ENCODE measurements at places on chromosomes 11 and 22.
A peak's percentile ranks its signal among the peaks of the same experiment; 100 is the strongest.

GRCh38 chr11:20159466-20160381 is 551 bp downstream of the DBX1 start:
- DNase-seq: no peak

DNA sequence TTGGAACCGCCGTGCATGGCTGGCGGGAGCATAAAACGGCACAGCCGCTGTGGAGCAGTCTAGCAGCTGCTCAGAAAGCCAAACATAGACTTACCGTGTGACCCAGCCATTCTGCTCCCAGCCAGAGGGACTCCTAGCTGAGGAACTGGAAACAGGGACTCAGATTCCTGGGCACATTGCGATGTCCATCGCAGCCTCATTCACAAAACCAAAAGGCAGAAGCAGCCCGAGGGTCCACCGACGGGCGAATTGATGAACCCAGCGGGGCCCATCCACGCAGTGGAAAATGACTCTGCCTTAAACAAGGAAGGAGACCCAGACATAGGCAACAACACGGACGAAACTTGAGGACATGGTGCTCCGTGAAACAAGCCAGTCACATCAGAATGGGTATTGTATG is 5.7 kb upstream of the MUC5B start:
- no peak for DNase-seq

DNA sequence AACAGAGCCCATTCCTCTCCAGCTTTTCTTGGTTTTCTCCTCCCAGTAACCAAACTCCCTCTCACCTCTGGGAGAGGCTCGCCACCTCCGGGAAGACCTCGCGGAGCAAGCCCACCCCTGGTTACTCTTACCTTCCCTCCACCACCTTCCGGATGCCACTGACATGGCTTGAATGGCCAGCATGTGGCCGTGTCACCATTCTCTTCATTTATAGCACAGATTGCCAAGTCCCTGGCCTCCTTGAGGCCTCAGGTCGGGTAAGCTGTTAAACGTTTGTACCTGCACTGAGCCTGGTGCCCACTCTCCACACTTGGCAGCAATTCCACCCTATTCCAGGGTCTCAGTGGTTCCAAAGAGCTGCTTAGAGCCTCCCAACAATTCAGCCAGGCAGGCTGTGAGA is 8.0 kb upstream of the FXYD2 start:
- DNase-seq: no peak

DNA sequence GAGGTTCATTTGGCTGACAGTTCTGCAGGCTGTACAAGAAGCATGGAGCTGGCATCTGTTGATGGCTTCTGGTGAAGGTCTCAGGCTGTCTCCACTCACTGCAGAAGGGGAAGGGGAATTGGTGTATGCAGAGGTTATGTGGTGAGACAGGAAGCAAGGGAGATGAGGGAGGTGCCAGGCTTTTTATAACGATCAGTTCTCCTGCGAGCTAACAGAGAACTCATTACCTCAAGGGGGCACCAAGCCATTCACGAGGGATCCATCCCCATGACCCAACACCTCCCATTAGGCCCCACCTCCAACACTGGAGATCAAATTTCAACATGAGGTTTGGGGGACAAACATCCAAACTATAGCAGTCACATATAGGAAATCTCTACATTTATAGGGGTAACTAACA is 38.7 kb upstream of the E2F8 start:
- no peak for DNase-seq

GRCh38 chr22:49093192-49093880 is 734.3 kb downstream of the BRD1 start:
- DNase-seq: no peak

DNA sequence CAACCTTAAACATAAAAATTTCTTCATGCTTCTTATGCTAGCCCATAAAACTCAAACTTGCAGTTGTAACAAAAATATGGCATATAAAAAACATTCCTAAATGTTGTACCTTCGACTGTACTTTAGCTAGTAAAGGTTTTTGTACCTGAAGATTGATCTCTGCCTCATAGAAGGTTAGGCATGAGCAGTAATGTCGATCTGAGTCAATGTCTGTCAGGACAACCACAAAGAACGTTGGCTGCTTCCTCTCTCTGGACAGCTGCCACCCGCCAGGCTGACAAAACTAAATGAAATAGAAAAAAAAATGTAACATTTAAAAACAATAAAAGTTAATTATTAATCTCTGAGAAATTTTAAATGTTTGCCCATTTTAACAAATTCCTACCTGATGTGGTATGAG is 251.3 kb downstream of the SBF2 start:
- no peak for DNase-seq

DNA sequence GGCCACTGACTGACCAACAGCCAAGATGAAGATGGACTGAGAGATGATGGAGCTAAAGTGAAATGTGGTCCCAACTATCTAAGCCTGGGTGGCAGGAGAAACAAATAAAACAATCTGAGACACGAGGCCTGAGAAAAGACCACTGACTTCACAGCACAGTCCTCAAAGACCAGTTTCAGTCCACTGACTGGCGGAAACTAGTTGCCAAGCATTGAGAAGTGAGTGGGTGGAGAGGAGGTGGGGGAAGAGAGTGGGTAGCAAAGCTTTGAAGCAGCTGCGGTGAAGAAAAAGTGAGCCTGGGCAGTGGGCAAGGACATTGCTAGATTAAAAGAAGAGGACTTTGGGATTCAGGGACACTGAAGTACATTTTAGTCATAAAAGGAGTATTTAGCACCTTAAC is 1.9 kb downstream of the MS4A1 start:
- no peak for DNase-seq

DNA sequence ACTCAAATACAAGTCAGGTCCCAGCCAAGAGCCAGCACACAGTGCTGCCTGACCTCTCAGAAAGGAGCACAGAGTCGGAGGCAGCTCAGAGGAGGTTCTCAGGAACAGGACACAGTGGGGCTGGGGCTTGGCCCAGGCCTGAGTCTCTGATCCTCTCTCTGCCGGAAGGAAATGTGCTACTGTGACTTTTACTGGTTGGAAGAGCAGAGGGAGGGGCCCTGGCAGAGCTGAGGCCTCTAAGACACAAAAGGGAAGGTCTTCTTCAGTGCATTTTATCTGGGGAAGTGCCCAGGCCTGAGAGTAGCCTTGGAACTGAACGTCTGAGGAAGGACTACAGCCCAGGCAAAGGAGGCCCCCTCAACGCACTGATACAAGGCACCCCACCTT is 16.2 kb upstream of the CASTOR1 start:
- DNase-seq: peak; percentile 26

GRCh38 chr11:91164452-91164822 is 941.6 kb upstream of the CHORDC1 start:
- DNase-seq: no peak

DNA sequence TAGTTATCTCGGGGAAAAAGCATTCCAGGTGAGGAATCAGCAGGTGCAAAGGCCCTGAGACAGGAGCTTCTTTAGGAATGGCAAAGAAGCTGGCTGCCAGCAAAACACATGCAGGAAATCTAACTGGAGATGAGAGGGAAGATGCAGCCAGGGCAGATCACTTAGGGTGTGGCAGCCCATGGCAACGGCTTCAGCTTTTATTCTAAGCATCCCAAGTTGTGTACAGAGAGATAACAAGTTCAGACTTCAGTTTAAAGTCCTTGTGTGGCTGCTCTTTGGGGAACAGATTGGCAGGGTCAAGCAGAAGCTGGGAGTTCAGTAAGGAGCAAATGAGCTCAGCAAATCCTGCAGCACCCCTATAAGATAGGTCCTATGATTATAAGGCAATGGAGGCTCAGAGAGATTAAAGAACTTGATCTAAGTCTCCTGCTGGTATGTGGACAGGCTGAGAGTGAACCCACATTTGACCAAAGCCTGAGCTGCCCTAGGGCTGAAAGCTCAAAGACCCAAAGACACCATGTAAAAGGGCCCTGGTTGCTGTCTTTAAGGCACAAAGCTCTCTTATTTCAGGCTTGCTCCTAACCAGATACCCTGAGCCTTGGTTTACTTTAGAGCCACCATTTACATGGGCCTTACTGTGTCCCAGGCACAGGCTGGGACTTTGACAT is 466.8 kb downstream of the SOX6 start:
- no peak for DNase-seq

DNA sequence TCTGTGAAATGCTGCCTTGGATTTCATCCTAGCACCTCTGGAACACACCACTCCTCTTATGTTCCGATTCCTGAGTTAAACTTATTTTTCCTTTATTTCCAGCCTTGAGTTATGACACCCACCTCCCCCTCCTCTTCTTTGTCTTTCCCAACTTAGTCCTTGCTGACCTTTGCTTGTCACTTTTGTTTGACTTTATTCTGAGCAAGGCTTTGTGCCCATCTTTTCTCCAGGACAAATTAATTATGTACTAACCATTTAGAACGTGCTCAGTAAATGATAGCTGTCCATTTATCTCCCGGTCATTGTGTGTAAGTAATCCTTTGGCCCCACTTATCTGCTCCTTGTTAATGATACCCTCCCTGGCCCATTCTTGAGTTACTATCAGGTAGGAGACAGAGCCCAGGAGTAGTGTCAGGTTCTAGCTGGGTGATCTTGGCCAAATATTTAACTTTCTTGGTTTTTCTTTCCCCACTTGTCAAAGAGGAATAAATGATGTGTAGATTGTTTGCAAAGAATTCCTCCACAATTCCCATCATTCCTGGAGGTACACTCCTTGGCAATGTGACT is 44.2 kb downstream of the EXPH5 start:
- DNase-seq: no peak

DNA sequence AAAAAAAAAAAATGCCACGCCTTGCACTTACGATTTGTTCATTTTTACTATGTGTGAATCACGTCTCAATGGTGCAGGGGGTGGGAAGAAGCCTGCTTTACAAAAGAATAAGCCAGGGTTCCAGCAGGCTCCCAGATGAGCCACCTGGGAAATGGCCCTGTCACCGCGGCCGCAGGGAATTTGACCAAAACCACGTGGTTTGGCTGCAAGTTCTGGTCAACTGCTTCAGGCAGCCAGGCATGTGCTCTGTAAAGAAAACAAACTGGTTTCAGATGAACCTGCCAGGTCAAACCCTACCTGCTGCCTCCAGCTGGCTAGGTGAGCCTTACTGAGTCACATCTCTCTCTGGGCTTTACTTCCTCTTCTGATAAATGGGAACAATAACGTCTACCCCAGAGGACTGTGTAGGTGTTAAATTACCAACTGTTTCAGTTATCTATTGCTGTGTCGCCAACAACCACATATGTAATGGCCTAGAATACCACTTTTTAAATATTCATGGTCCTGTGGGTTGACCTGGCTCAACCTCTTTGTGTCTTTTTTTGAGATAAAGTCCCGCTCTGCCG is 30.5 kb upstream of the GCAT start:
- no peak for DNase-seq

DNA sequence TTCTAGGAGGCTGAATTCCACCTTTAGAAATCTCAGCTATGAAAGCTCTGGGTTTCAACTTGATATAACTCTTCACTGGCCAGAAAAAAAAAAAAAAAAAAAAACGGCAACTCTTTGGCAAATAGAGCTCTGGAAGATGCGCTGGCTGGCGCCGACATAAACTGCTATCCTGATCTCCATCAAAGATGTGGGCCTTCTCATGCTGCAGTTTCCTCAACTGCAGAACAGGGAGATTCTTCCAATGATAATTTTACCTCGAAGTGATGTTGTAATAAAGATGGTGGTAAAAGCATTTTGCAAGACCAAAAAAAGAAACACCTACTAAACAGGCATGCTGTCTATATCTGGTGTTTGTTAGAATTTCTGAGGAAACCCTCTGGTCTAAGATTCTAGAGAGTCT is 20.3 kb downstream of the FLI1 start:
- no peak for DNase-seq

DNA sequence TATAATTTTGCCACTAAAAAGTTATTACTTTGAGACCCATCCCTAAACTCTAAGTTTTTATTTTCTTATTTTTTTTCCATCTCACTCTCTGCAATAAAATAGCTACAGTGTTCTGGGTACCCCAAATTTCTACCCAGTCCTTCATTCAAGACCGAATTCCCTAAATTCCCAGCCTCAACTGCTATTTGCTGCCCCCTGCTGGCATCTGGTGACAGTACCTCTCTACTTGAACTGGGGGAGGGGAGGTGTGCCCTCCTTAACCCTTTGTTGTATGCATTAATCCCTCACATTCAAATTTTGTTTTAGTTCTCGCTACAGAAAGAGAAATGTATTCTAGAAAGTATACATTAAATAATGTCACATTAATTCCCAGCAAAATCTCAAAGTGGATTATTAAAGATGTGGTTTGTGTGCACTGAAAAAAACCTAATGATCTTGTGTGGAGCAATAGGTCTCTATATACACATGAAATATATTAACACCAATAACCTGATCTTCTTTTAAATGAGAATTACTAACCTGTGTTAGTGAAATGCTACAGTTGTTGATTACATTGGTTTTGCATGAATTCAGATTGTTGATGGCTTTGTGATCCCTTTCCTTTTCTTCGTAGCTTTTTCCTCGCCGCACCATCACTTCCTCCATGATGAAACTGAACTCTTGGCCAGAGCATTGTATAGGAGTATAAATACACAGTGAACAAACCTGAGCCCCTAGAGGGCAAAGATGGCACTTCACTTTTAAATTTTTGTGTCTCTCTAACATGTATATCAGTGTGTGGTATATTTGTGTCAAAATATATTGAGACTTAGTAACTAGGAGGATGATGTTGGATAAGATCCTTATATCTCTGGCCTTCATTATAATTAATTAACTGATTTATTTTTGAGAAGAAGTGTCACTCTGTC is 590.0 kb downstream of the METTL15 start:
- no peak for DNase-seq

DNA sequence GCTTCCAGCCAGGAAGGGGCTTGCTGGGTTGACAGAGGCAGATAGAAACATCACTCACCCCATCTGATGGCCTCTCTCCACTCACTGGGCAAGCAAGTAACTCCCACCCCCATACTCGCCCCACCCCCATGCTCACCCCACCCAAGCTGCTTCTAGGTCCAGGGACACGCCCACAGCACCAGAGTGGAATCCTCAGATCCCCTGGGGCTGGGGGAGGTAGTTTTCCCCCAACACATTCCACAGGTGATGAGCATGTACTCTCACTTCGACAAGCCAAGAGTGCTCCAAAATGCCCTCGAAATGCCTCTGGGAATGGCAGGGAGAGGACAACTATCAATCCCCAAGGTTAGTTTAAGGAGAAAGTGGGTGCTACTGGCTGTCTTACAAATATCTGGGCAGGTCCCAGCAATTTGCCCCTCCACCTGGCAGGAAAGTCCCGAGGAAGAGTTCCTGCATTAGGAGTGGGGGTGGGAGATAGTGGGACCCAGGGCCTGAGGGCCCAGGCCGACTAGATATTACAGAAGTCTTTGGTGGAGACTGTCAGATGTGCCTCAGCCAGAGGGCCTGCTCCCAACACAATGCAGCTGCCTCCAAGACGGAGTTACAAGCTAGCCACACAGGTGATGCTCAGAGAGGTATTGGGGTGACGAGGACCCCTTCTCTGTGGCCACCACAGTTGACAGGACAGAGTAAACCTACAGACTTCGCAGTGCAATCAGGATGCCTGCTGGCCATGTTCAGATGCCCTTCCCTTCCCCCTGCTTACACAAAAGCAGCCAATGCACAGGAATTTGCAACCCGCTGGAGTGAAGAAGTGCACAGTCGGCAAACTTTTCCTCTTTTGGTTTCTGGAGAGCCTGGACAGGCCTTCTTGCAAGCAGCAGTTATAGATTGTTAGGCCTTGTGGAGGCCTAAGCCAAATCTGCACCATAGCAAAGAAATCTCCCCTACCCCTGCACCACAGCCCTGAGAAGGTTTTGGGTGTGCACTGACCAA is 2.9 kb upstream of the LMO1 start:
- DNase-seq: no peak

GRCh38 chr11:1770061-1770460 is 6.3 kb upstream of the CTSD start:
- DNase-seq: no peak
